ENCODE measurements at places on chromosomes 12 and 14.

DNA sequence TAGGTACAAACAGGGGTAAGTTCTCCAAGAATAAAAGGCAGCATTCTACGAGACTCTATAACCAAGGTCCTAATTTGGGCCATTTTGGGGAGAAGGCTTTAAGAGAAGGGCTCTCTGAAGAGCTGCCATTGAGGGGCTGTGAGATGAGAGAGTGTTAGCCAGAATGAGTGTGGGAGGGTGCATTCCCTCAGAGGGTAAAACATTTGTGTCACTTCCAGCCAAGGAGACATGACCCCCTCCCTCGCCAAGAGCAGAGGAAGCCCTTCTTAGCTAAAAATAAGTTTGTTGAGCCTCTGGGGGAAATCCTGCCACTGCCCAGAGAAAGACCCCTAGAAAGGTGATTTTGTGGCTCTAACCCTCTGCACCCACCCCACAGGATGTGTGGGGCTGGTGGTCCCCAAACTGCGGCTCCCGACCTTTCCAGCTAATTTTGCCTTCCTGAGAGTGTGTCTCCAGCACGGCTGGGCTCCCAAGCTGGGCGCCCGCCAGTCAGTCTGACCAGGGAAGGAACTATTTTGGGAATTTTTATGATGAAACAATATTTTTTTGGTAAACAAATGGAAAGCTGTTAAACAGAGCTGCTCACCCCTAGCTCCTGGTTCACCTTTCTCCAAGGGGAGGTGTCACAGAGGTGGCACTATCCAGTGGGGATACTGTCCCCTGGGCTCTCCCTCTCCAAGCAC, 65.9 kb upstream of the JDP2 start:
- DNase-seq, result no peak

DNA sequence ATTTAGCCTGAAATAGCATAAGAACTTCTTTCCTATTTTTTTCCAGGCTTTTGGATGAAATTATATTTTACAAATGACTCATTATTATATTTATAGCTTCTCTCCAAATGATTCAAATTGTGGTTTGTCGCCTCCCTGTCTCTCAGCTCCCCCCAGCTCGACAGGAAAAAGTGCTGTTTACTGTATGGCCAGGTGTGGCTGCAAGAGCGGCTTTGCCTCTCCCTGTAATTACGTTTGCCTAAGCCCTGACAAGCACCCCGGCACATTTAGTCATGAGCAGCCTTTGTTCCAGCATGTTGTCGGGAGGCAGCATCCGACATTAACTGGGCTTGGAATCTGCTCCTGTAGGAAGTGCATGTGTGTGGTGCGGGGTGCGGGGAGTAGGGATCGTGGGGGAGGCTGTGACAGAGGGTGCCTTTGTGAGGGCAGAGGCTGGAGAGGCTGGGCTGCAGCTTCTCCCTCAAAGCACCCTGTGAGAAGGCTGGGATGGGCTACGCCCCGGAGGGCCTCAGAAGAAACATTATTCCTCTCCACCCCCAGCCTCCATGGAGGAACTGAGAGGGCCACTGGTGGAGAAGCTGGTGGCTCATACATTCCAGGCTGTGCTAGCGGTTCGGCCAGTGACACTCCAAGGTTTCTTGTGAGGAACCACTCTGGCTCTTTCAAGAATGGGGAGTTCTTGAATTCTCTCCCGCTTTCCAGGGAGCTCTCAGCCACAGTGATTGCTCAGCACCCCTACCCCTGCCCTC, 42.1 kb upstream of the CTDSP2 start:
- DNase-seq, result no peak

GRCh38 chr12:121427556-121428050, 27.7 kb downstream of the RNF34 start:
- no peak for DNase-seq

DNA sequence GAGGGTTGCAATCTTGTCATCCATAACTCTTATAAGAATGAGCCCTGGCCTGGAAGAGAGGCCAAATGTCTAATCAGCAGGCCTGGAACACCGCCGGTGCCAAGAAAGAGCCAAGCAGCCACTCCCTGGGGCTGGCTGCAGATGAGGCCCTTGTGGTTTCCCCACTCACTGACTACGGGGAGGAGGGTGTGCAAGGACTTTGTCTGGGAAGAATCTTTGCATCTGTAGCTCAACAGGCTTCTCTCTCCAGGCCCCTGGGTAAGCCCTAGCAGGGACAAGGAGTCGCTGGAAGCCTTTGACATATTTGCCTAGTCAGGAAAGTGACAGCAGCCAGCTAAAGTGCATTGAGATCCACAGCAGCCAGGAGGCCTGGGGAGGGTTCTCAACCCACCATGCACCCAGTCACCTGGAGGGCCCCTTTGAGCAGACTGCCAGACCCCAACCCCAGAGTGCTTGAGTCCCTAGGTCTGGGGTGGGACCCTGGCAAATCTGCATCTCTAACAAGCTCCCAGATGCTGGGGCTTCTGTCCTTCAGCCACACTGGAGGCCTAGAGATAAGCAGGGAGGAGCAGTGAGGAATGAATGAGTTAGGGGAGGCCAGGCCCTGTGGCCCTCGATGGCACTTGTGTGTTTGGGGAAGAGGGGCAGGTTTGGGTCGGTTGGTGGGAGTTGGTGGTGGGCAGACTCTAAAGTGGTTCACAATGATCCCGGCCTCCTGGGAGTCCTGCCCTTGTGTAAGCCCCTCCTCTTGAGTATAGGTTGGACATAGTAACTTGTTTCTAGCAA, 13.9 kb upstream of the LRTM2 start:
- DNase-seq, result no peak

- no peak for DNase-seq
These were observed 23.0 kb downstream of the RTL1 start for GRCh38 chr14:100880271-100881101.

DNA sequence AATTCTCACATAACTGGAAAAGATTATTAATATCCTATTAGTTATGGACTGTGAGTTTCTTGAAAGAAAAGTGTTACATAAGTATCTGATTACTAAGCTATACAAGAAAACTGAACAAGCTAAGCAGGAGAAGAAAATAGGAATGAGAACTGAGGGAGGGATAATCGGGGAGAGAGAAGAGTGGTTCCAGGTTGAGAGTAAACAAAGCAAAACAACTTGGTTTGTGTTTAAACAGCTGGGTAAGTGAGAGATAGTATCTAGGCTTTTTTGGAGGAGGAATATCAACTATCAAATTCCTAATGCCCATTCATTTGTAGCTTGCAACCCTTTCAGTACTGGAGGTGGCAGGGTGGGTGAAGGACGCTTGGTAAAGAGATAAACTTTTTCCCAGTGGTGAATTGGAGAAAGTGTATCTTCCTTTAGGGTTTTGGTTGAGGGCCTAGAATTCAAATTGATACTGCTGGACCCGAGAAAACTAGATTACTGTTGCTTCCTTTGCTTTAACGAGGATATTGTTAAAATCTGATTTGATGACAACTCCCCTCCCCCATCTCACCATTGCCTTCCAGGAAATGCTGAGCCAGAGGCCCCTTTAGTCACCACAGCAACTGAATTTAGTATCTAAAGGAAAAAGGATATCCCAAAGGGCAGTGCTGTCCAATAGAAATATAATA, 2.0 kb upstream of the SLC2A3 start:
- no peak for DNase-seq

DNA sequence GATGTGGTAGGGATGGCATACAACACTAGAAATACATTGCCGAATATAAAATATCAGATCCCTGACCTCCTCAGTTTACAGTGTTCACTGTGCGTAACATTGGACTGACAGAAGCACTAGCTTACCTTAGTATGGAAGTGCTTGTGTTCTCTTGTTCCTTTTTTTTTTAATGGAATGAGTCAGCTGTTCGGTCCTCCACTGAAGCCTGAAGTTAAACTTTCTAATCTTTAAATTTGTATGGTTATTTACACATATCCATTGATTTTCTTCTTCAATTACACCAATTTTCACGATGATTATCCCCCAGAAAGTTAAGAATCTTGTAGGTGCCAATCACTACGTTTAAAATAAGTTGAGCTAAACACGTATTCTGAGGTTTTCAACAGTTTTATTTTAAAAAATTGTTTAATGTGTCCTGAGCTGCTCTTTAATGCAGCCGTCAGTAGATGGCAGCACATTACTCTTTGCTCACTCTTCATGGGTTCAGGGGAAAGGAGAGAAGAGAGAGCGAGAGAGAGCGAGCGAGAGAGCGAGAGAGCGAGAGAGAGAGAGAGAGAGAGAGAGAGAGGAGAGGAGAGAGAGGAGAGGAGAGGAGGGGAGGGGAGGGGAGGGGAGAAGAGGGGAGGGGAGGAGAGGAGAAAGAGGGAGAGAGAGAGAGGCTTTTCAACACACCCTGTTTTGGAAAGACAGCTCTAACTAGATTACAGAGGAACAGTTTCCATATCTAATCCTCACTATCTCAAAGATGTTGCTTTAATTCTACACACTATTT, 134.7 kb upstream of the SCAF11 start:
- peak; percentile 61 for DNase-seq

- DNase-seq, result no peak
These were observed 491.0 kb downstream of the SNAPC1 start for GRCh38 chr14:62253171-62253570.

DNA sequence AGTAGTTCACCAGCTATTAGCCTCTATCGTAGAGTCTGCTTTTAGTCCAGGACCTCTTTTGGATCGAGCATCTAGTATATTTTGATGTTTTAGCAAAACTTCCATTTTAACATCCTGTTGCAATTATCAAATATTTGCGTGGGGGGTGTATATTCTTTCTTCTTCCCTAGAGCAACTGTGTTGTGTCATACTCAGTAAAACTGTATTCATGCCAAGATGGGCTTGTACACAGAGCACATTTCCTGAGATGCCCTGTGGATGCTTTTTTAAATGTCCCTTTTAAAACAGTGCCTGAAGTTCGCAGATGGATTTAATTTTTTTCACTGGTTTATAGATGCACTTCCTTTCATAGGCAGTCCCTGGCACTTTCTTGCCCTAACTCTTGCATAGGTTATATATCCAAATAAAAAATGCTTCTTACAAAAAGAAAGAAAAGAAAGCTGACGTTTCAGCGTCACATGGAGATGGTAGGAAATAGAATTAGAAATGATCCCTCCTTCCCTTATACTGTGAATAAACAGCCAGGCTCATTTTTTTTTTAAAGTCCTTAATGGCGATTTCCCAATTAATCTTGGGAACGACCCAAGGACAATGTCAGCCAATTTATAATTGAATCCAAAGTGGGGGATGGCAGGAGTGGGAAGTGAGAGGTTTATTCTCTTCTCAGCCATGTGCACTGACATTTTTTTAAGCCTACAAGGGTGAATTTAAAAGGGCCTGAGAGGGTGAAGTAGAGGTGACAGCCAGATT, 247.0 kb downstream of the SLC41A2 start:
- DNase-seq, result no peak

GRCh38 chr14:68564826-68565759, 227.8 kb downstream of the ZFP36L1 start:
- DNase-seq, result no peak

- no peak for DNase-seq
These were observed 532.5 kb downstream of the VRK1 start for GRCh38 chr14:97329701-97330100.

DNA sequence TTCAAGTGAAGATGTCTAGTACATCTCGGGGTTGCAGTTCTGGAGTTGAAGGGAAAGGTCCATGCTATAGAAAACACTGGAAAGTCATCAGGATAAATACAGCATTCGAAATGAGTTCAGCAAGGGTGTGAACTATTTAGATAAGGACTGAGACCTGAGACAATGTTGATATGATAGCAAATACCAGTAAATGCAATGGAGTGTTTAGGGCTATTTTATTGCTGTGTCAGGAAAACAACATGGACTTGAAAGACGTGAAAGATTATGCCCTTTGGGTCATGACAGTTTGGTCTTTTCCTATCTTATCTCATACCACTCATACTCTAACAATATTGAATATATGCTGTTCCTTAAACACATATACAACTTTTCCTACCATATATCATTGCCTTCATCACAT, 1776.2 kb upstream of the SEL1L start:
- no peak for DNase-seq

- DNase-seq, result peak; percentile 1
These were observed at the start of gene MIPOL1 for GRCh38 chr14:37197421-37198272. Gene MIPOL1 (plus strand): TSS chr14:37197937. CDS start chr14:37247889, 49,952 bp downstream.

DNA sequence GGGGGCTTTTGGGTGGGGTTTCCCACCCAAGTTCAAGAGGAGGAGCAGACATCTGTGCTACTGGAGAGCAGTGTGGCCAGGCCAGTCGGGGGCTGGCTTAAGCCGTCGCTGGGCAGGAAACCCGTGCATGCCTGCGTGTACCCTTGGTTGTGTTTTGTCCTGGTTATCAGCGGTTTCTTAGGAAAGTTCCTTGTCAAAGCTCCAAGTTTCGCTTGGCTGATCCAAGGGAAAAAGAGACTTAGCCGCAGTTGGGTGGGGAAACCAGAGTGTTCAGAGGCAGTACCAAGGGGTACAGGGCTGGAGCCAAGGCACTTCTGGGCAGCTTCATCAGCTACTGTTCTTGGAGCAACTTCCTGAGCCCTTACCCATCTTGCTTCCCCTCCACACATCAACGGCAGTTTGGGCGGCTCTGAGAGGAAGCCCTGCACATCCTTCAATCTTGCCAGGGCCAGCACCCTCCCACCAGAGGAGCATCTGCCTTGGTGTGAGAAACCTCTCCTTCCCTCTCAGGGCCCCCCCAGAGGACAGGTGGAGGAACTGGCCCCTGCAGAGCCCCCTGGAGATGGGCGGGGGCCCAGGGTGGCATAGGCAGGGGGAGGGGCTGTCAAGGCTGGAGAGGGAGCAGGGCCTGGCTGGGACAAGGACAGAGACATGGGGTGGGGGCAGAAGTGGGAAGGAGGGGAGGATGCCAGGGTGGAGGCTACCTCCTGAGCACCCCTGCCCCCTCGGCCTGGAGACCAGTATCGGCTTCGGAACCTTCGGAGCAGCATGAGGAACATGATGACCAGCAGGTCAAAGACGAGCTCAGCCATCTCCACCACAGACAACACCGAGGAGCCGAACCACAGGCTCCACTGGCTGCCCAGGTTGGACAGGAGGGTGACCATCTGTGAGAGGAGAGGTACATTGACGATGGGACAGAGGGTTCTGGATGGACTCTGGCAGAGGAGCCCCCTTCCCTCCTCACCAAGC, 5.8 kb upstream of the TNFRSF1A start:
- DNase-seq, result no peak

- DNase-seq, result no peak
These were observed 31.4 kb upstream of the C14orf180 start for GRCh38 chr14:104547998-104548700.

GRCh38 chr12:104748790-104749189, 209.3 kb downstream of the SLC41A2 start:
- no peak for DNase-seq

- DNase-seq, result no peak
These were observed 45.9 kb downstream of the MAP1LC3B2 start for GRCh38 chr12:116604951-116605641.

GRCh38 chr14:64998455-64998931, 11.8 kb downstream of the FNTB start:
- DNase-seq, result no peak

- DNase-seq, result no peak
These were observed 12.8 kb upstream of the ACVR1B start for GRCh38 chr12:51938726-51939125.
